MG63 (cell line): ENCODE measurements at places on chromosomes 1 and 21. TPM values are rescaled to one million over a fixed set of nuclear protein-coding genes. Genes with fewer than 3 reads are reported as not detected.

IVNS1ABP gene
- total RNA-seq = 28.5 and 32.5 TPM in 2 replicates

SPRR2E gene
- total RNA-seq = not detected in 2 replicates

- DNase-seq = no peak
These were observed 51.0 kb downstream of the TNN start for GRCh38 chr1:175118375-175119367.

DNA sequence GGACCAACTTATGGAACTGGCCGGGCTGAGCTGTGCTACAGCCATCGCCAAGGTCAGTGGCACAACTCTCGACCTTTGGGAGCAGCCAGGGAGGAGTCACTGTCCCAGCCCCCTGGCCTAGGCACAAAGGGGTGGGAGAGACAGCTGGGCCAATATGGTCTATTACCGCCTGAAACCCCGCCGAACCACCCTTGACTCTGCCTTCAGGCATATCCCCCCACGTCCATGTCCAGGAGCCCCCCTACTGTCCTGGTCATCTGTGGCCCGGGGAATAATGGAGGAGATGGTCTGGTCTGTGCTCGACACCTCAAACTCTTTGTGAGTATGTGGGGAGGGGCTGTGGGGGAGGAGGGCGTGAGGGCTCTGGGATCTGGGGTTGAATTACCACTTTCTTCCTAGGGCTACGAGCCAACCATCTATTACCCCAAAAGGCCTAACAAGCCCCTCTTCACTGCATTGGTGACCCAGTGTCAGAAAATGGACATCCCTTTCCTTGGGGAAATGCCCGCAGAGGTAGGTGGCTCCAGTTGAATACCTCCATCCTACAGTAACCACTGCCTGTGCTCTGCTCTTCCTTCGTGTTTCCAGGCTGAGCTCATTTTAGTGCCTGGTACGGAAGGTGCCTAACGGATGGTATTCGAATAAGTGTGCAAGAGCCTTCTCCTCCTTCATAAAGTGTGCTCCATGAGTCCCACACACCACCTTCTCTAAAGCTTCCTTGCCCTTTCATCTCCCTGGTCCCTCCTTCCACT, 758 bp downstream of the NAXE start:
- no peak for DNase-seq
